ENCODE measurements at places on chromosomes 16 and 17.

- DNase-seq = no peak
These were observed 48.1 kb downstream of the ZNF778 start for GRCh38 chr16:89265647-89266046.

GRCh38 chr16:67928147-67928546 is 3.5 kb downstream of the CTRL start:
- no peak for DNase-seq

- peak; percentile 58 for DNase-seq
These were observed 28.8 kb downstream of the MSI2 start for GRCh38 chr17:57284984-57285646.

DNA sequence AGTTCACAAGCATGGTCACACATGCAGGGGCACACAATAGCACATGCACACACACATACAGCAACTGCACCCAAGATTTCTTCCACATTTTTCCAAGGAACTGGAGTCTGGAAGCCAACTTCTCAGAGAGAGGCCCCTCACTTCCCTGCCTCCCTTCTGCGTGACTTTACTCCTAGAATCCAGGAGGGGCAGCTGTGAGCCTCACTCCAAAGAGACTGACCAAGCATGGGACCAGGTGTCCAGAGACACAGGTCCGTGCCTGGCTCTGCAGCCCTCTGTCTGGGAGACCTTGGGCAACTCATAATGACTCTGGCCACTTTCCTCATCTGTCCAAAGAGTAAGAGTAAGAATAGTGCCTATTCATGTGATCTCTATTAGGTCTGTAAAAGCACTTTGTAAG is 104.7 kb upstream of the TMEM132E start:
- DNase-seq = no peak

DNA sequence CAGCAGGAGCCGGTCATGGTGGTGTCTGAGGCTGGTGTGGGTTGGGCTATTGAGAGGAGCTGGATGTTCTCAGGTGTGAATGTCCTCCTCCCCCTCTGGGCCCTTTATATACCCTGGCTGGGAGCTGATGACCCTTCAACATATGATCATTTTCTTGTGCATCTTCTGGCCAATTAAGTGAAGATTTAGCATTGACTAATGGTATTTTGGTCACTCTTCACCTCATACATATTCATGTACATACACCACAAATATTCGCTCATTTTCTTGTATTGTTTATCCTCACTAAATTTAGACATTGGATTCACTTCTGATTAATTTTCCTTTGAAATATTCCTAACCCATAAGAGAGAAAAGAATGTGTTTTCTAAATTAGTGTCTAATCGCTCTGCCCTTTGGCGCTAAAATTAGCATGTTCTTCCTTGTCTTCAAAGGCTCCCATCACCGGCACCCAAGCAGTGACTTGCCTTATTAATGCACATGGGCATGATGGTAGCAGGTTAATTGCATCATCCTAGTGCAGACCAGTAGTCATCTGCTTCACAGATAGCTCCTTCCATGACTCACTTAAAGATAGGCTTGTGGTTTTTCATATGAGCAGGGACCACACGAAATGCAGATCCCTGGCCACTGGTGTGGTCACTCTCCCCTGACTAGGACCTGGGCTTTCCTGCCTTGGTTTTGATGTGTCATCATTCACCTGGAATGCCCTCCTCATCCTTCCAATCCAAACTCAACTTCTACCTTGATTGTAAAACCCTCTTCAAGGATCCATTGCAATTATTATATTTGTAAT is at the start of gene KRTAP2-4:
TSS of gene KRTAP2-4 (minus strand) at position 51 of the 796 bp plus-strand sequence. CDS start at position 17, 34 bp downstream.
- no peak for DNase-seq

GRCh38 chr17:14746822-14747602 is 446.1 kb downstream of the HS3ST3B1 start:
- no peak for DNase-seq

DNA sequence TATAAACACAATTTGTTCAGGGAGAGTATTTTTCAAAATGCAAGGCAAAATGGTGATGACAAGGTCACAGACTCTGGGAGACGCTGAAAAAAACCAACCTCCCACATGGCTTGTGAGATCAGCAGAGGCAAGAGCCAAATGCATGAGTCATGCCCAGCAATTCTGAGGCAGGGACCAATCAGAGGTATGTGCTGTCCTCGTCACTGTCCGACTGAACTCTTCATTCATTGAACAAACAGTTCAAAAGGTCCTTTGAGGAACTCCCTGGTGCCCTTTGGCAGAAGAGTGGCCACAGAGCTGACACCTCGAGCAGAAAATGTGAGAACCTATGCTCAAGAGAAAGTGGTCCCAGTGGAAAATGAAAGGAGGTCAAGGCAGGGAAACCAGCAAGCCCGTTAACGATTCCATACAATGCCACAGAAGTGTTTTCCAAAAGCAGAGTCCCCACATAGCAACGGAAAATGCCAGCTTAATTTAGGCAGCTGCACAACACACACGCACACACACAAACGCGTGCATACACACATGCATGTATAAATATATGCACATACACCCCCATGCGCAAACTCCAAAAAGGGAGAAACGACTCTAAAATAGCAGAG is 50.9 kb downstream of the CDH11 start:
- DNase-seq = no peak

DNA sequence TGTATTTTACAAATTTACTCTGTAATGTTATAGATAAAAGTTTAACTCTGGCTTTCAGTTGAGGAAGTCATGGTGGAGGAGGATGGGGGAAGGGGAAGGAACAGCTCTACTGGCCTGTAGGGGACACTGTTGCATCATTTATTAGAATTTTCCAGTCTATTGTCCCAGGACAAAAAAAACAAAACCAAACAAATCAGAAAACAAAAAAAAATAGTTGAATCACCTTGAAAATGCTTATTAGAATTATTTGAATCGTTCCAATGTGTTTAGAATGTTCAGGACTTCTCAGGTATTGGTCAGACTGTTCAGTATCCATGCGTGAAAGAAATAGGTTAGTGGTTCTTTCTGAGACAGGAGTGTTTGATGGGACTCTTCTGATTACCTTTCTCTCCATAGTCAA is 242.0 kb downstream of the FTO start:
- DNase-seq = no peak

DNA sequence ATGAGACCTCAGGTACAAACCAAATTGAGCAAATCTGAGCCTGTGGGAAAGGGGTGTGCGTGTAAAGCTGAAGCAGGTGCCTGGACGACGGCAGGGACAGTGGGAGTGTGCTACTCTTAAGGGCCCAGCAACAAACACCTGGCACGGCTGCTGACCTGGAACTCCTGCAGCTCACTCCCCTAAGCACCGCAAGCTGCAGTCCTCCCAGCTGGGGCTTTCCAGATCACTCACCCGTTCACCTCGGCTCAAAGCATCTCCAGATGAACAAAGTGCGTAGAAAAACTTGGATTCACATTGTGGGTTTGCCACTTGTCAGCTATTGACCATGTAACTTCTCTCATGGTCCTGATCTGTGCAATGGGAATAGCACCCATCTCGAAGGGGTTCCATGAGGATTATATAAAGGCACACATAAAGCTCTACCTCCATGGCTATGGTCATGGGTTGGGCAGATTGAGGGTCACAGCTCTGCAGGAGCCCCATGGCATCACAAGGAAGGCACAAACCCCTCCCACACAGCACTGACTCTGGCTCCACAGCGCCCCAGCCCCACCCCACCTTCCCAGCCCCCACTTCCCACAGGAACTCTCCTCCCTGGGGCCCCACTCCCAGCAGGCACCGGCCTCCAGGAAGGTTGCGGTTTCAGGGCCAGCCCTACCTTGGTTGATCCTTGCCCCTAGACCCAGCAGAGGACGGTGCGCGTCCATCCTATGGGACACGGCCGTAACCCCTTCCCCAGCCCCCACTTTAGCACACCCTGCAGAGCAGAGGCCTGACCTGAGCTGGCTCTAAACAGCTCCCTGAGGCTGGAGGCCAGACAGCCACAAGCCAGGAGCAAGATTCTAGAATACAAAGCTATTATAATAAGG is 21.9 kb downstream of the ST3GAL2 start:
- no peak for DNase-seq

DNA sequence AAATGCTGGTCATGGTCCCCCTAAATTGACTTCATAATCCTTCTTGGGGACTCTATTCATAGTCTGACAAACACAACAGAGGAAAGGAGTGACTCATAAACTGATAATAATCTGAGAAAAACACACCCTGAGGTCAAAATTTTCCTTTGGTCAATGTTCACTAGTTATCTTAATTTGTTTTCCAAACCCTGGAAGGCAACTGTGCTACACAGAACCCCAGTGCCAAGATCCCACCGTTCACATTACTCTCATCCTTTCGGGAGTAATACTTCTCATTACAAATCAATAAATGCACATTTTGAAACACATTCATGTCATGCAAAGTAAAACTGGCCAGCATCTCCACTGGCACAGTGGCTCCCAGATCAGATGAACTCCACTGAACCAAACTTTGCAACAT is 23.2 kb downstream of the COIL start:
- DNase-seq = no peak

DNA sequence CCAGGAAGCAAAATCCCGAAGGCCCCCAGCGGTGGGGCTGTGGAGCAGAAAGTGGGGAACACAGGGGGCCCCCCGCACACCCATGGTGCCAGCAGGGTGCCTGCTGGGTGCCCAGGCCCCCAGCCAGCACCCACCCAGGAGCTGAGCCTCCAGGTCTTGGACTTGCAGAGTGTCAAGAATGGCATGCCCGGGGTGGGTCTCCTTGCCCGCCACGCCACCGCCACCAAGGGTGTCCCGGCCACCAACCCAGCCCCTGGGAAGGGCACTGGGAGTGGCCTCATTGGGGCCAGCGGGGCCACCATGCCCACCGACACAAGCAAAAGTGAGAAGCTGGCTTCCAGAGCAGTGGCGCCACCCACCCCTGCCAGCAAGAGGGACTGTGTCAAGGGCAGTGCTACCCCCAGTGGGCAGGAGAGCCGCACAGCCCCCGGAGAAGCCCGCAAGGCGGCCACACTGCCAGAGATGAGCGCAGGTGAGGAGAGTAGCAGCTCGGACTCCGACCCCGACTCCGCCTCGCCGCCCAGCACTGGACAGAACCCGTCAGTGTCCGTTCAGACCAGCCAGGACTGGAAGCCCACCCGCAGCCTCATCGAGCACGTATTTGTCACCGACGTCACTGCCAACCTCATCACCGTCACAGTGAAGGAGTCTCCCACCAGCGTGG is 6.5 kb downstream of the CBX2 start:
- no peak for DNase-seq

GRCh38 chr17:46978489-46979146 is 435 bp downstream of the RPRML start:
- DNase-seq = peak; percentile 10

DNA sequence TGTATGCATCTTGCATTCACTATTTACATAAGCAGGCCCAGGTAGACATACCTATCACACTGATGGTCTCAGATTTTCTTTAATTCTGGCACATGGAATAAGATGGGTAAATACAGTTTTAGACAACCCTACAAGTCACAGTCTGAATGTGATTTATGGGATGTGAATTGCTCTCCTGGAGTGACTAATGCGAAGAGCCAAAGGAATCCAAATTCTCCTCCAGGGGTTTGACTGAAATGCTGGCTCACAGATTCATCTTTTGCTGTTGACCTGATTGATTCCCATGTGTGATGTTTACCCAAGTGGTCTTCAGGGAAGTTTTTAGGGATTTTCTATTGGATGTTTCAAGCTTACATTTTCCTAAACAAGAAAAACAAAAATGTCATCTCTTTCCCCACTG is 277.9 kb upstream of the MON1B start:
- no peak for DNase-seq

GRCh38 chr17:12395733-12396354 is 269.8 kb upstream of the MYOCD start:
- DNase-seq = no peak

DNA sequence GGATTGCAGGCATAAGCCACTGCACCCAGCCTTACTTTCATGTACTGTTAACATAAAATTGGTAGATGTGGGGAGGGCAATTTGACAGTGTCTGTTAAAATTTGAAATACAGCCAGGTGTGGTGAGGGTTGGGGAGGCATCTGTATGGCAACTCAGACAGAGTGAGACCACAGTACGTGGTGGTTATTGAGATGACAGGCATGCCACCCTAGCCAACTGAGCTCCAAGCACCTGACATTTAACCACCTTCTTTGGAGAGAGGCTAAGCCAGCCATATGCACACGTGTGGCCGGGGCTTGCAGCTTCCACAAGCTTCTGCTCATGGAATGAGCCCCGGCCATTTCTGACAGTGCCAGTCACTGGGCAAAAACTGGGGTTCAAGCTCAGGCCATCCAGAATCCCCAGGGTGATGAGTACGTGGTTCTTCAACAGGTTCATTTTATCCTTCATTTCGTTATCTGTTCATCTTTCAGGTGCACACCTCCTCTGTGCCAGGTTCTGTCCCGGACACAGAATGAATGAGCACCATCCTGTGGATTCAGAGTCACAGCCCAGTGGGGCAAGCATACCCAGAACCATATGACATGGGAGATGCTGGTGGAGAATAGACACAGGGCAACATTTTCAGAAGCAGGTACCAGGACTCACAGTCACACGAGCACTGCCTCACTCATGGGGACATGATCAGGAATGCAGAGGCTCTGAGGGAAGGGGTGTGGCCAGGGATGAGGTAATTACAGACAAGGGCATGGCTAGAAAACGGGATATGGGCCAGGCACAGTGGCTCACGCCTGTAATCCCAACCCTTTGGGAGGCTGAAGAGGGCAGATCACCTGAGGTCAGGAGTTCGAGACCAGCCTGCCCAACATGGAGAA is 36.2 kb downstream of the C16orf82 start:
- DNase-seq = no peak

GRCh38 chr16:79018650-79019429 is 581.7 kb downstream of the MAF start:
- no peak for DNase-seq

GRCh38 chr16:48201515-48202201 is 42.4 kb upstream of the LONP2 start:
- DNase-seq = no peak

Measured in activated naive CD4-positive, alpha-beta T cell treated with Interleukin-2 at 50 U/mL for 16 hours (primary cell).